ENCODE measurements at places on chromosomes 5 and 9.

DNA sequence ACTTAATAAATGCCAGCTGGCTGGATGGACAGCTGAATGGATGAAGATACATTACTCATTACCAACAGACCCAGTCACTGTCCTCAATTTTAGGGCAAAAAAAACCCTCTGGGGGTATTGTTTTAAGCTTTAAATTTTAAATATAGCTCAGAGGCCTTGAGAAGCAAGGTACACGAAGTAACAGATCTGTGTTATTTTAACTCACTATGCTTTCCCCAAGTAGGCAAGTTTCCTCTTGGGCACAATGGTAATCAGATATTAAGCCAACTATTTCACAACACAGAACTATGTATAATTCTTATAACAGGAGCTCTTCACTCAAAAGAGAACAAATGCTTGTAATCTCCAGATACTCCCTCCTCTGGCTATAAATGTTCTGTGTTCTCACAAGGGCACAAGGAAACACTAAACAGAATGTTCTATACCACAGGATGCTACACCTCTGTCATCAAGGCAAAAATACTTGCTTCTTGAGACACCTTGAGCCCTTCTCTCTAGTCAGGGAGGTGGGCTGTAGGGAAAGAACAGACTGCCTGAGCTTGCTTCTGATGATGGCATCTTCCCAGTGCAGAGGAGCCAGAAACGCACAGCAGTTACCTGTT, 443.8 kb downstream of the SPOCK1 start:
- no peak for DNase-seq

GRCh38 chr5:11854936-11855335, 49.3 kb downstream of the CTNND2 start:
- DNase-seq, result no peak

DNA sequence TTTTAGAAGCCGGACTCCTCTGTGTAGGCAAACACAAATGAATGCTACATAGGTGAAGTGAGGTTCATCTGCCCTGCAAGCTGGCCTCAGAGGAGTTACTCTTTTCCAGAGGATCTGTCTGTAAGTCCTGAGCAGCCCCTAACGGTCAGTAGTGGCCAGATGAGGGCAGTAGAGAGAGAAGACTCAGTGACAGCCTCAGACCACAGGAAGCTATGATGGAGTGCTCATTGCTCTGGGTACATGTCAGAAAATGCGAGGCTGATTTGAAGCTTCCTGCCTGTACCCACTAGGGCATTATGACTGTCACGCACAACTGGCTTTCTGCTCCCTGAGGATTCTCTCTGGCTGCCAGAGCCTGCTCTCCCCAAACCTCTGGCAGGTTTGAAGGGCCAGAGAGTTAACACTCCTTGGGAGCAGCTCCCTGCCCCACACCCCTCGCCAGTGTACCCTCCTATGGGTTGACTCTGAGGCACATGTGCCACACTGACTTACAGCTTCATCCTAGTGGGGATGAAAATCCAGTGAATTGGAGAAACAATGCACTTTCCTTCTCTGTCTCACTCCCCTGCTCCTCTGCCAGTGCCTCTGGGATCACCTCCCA, 141.5 kb downstream of the GABRG2 start:
- DNase-seq, result no peak

GRCh38 chr5:154593071-154593470, 115.0 kb upstream of the HAND1 start:
- DNase-seq, result no peak

DNA sequence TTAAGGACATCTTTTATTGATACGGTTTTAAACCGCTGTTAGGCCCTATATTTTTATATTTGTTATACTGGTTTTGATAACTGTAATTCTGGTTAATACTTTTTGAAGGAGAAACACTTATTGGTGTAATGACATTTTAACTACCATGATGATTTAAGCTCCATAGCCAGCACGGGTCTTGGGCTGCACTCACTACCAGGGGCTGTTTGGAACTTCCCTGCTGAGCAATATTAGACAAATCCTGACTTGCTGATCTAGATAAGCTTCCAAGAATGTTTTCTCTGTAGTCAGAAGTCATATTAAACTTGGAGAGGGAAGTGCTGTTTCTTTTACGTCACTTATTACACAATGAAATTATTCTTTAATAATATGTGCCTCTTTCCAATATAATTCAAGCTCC, 540.0 kb upstream of the GRAMD2B start:
- no peak for DNase-seq

DNA sequence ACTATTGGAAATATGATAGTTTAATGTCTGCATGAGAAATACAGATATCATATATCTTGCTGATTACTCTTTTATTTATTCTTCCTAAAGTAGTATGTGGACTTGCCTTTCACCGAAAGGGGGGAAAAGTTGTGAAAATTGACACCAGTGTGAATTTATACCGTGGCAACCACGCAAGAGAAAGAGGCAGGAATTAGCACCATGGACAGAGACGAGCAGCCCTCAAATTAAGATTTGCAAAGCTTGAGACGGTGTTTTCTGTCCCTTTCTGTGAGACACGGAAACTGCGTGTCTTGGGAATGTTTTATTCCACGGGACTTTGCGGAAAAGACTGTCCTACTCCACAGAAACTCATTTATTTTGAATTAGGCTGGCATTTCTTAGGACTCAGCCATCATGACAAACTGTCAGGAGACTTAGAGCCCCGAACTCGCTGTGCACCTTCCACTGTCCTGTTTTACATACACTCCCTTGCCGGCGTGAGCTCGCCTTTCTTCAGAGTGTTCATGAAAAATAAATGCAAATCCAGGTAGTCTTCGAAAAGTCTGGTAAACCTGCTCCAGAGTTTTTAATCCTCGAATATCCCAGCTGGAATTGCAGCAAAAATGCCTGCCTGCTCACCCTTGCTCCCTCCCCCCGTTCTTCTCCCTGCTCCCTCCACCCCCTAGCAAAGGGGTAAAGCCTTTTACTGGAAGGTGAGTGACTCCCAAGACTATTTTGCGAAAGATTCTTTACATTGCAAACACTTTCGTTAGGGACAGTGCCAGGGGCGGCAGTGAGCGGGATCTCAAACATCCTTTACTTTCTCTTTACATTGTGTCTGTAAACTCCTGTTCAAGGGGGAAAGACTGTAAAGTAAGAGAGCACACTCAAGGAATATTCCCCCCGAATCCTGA, 3.8 kb upstream of the ELAVL2 start:
- no peak for DNase-seq

DNA sequence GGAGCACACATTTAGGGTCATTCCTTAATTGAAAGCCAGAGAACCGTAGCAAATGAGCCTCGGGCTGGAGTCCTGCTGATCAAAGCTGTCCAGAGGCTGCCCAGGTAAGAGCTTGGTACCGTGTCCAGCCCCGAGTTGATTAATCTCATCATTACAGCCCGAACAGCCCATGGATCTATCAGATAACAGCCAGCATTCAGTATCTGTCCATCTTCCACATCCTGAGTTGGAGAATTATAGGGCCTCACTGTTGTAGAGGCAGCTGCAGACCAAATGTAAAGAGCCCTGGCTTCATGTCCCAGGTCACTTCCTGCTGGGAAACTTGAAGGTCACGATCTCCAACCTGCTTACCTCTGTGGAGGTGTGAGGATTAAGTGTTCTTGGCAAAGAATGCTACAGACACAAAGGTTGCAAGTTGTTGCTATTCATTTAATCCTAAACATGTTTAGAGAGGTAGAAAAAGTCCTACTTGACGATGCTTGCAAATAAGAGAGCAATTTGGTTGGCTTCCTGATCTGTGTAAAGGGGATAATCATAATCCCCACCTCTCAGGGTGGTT, 16.1 kb downstream of the GGTA1 start:
- no peak for DNase-seq

DNA sequence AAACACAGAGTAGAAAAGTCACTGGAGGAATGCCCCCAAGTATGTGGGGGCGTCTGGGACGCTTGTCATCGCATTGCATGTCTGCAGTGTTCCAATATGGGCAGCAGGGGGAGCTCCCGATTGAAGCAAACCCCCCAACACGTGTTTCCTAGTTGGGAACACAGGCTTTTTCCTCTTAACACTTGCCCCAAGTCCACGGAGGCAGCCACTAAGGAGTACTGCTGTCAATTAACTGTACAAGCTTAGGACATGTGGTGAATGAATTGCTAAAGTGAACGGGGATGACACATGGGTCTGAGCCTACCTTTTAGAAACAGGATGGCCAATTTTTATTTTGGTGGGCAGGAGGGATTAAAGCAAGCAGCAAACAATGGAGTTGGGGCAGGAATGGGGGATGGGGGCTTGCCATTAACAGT, 2.2 kb downstream of the GABRB2 start:
- DNase-seq, result no peak

GRCh38 chr9:37995961-37996818, 72.8 kb downstream of the SHB start:
- no peak for DNase-seq

GRCh38 chr5:19902316-19902934, 85.6 kb downstream of the CDH18 start:
- no peak for DNase-seq

DNA sequence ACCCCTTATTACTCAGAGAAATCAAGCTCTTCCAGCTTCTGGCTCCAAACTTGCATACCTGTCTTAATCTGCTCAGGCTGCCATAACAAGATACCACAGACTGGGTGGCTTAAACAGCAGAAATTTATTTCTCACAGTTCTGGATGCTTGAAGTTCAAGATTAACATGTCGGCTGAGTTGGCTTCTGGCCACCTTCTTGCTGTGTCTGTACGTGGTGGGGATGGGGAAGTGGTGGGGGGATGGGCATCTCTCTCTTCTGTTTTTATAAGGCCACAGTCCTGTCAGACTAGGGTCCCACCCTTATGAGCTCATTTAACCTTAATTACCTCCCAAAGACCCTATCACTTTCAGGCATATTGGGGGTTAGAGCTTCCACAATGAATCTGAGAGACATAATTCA, 140.5 kb downstream of the SV2C start:
- no peak for DNase-seq

DNA sequence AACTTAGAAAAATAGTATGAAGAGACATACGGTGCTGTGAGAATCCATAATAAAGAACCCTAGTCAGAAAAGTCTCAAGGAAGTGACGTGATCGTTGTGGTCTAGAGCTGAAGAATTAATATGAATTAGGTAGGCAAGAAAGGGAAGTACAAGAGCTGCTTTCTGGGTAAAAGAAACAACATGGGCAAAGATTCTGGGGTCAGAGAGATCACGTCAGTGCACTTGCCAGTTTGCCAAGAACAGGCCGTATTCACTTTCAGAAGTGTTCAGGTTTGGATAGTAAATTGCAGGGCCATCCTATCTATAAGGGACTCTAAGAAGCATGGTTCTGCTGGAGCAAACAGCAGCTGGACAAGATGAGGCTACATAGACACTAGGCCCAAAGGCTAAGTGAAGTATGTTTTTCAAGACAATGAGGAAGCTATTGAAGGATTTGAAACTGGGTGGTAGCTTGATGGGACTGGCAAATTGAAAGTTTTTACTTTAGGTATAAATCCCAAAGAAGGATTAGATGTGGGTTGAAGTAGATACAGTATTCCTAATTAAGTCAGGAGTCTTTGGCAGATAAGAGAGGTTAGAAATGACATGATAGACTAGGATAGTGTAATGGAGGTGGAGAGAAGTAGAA, 4.8 kb upstream of the CHD1 start:
- no peak for DNase-seq

- DNase-seq, result no peak
Measured at GRCh38 chr9:17624571-17624970, 45.7 kb downstream of the SH3GL2 start.

- no peak for DNase-seq
Measured at GRCh38 chr9:92463984-92464383, 18.3 kb downstream of the ASPN start.

GRCh38 chr5:153476767-153477166, 13.7 kb upstream of the GRIA1 start:
- DNase-seq, result no peak

DNA sequence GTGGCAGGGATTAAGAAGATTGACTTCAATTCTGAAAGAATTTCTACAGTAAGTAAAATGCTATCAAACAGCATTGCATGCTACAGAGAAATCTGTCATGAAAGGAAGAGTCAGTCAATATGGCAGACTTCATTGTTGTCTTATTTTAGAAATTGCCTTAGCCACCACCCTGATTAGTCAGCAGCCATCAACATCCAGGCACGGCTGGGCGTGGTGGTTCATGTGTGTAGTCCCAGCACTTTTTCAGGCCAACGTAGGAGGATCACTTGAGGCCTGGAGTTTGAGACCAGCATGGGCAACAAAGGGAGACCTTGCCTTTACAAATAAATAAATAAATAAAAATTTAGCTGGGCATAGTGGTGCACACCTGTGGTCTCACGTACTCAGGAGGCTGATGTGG, 46.6 kb downstream of the RMI1 start:
- DNase-seq, result no peak

DNA sequence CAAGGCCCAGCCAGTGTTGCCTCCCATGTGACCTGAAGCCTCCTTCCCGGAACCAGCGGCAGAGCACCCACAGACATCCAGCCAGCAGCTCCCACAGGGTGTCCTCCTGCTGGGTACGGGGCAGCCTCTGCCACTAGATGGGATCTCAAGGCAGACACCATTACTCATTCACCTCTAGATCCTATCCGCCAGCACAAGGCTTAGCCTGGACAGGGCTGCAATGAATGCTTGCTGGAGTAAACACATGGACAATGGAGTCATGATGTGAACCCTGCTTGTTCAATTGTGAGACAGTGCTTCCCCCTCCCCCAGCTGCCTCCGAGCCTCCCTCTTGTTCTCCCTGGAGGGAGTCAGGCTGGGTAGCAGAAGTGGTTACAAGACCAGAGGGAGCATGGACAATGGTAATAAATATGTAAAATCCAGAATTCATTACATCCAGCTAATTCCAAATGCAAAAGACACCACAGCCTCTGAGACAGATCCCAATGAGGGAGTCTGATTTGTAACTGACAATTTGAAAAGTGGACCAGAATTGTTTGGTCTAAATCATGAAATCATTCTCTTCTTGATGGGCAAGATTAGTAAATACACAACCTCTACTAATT, 132.0 kb downstream of the CRB2 start:
- no peak for DNase-seq

- DNase-seq, result no peak
Measured at GRCh38 chr9:16608906-16609305, 261.6 kb downstream of the BNC2 start.

DNA sequence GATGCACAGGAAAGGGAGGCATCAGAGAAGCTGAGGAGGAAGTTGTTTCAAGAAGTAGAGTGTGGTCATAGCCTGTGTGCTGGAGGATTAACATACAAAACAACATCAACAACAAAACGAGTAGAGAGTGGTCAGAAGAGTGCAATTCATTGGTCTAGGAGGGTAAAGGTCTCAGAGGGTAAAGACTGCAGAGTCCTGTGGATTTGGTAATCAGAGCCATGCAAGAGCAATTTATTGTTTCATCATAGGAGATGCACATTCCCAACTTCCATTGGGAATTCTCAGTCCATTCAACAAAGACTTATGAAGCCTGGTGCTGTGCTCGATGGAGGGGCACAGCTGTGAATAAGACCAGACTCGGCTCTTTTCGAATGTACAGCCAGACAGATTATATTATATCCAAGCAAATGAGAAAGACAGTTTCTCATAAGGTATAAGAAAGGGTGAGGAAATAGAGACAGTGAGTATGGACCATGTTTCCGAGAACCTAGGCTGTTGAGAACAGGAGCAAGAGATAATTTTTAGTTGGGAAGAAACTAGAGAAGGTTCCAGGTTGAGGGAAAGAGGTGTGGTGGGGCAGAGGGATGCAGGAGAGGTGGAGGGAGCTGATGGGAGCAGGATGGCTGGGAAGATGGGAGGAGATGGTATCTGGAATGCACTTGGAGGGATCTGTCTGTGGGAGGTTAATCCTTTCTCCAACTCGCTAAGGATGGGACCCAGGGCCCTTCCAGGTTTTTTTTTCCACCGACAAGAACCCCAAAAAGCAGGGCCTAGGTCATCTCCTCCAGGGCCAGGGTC, 7.9 kb upstream of the MYORG start:
- no peak for DNase-seq

All from activated gamma-delta T cell treated with anti-CD3 and anti-CD28 coated beads, Interleukin-2, amount 50 U/mL, for 16 hours (primary cell).